ENCODE measurements at places on chromosomes 7 and 10. TPM values are rescaled to one million over a fixed set of nuclear protein-coding genes. Genes with fewer than 3 reads are reported as not detected.

Gene UPK3BL2
- total RNA-seq: 1.5 TPM

DNA sequence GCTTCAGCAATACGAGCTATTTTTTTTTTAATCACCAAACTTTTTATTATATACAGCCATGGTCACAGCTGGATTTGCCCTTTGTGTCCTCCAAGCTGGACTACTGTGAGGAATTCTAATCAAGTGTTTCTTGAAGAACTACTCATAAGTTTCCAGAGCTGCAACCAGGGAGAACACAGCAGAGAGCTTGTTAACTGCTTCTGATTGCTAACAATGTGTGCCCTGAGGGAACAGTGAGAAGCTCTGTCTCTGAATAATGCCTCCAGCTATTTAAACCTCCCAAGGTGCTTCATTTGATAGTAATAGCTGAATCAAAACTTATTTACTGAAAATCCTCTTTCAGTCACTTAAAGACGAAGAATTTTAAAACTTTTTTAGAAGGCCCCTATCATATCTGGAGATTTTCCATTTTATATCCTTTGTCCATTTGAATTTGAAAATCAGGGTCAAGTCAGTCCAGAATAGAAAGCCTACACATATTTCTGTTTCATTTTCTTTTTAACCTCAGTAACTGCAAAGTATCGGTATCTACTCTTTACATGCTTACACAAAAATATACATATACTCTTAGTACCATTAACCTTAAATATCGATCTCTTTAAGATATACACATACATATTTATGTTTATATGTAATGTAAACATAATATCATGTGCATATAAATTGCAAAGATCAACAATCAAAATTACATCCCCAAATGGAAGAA is 1024.2 kb downstream of the GRM8 start:
- no peak for DNase-seq
- H3K4me3 ChIP-seq: no peak overlapping the region

Gene CYCS
- 24.7 TPM for total RNA-seq

- no peak overlapping the region for H3K27ac ChIP-seq
- peaks cover 35% of the 10 kb centered on the region for H3K36me3 ChIP-seq
- no peak overlapping the region for H3K4me3 ChIP-seq
Measured at GRCh38 chr7:6023974-6024435, 7.2 kb upstream of the ANKRD61 start.

- no peak for DNase-seq
- H3K27me3 ChIP-seq: no peaks in the 10 kb centered on the region
- H3K4me1 ChIP-seq: peaks cover 10% of the 10 kb centered on the region
- peak overlapping the region; percentile 80 for H3K4me3 ChIP-seq
Measured at GRCh38 chr10:73997461-73997786, 492 bp upstream of the VCL start.

DNA sequence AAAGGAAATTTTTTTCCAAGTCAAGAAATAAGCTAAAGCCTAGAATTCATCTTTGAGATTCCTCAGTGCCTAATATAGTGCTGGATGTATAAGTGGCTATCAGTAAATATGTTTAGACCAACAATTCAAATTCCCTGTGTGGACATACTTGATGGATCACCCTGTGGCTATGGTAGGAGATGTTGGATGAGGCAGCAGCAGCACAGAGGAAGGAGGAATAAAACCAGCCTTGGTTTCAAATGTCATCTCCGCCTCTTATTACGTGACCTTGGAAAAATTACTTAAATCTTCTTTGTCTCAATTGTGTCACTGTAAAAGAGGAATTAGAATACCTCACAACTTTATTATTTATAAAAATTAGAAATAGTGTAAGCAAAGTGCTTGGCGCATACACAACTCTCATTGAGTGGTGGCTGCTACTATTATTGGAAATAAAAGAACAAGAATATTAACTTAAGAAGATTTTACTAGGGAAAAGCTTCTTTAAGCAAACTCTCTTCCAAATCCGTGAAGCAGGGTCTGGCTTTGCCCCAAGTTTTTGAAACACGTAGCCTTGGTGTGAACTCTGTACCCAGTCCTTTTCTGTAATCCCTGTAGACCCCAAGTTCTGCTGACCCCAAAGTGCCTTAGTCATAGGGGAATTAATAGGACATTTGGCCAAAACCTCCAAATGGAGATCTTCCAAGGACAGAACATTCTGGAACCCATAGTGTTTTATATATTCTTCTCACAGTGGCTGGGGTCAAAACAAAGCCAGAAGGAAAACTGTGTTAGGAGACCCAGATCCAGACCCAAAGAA is 283.8 kb downstream of the PTEN start:
- H3K27ac ChIP-seq: peak overlapping the region; percentile 8
- H3K27me3 ChIP-seq: no peaks in the 10 kb centered on the region
- H3K4me1 ChIP-seq: peaks cover 27% of the 10 kb centered on the region
- no peak for DNase-seq

- no peak for DNase-seq
- H3K36me3 ChIP-seq: no peaks in the 10 kb centered on the region
- H3K4me1 ChIP-seq: no peaks in the 10 kb centered on the region
- H3K27me3 ChIP-seq: no peaks in the 10 kb centered on the region
- no peak overlapping the region for H3K27ac ChIP-seq
Measured at GRCh38 chr10:115879372-115880089, 393.5 kb downstream of the GFRA1 start.
